NCI-H146 (cell line): ENCODE measurements at places on chromosomes 1 and 21.

- no peak for DNase-seq
These were observed 144.7 kb downstream of the NEGR1 start for GRCh38 chr1:72137656-72138055.

DNA sequence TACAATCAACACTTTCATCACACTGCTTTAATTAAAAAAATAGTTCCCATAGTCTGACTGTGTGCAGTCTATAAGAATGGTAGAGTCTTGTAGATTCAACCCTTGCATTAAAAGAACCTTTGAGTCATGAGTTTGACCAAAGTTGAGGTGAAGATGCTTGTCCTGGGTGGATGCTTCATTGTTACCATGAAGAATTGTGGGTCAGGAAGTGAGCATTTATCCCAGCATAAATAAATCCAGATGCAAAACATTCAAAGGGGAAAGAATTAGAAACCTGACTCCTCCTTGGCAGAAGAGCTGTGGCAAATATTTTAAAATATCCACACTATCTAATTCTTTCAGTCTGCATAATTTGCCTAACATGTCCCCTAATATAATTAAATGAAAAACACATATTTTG is 72.9 kb upstream of the SPAG17 start:
- no peak for DNase-seq

- no peak for DNase-seq
These were observed 81.4 kb downstream of the TRABD2B start for GRCh38 chr1:47915677-47916353.

- DNase-seq, result no peak
These were observed 45.3 kb downstream of the B3GALT5 start for GRCh38 chr21:39658066-39658465.

- peak; percentile 55 for DNase-seq
These were observed 39.4 kb upstream of the BCL10 start for GRCh38 chr1:85315789-85316188.

- DNase-seq, result no peak
These were observed 3.2 kb upstream of the RWDD3 start for GRCh38 chr1:95230768-95231191.

GRCh38 chr1:179015396-179015795 is 10.3 kb upstream of the FAM20B start:
- DNase-seq, result no peak

- DNase-seq, result no peak
These were observed 8.2 kb upstream of the SSX2IP start for GRCh38 chr1:84698151-84699110.

DNA sequence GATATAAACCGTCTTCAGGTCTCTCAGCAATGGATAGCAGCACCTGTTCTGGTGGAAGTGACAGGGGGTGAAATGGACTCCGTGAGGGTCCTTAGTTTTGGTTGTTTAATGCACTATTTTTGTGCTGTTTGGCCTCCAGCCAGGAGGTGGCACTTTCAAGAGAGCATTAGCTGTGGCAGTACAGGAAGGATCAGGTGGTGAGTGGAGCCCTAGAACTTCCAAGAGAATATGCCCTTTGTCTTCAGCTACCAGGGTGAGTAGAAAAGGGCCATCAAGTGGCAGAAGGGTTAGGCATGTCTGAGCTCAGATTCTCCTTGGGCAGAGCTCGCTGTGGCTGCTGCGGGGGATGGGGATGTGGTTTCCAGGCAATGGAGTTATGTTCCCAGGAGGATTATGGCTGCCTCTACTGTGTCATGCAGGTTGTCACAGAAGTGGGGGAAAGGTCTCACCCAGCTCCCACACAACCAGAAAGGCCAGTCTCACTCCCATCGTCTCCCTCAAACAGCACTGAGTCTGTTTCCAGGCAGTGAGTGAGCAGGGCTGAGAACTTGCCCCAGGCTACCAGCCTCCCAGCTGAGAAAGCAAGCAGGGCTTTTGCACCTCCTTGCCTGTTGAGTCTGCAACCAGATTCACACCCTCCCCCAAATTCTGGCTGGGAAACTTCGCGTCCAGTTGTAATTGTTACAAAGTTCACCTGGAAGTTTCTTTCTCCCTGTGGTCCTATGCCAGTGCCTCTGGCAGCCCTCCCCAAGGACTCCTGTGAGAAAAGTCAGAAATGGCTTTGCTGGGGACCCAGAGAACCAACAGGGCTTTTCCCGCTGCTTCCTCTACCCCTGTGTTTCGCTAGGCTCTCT is 39.1 kb upstream of the TTLL7 start:
- DNase-seq, result no peak

DNA sequence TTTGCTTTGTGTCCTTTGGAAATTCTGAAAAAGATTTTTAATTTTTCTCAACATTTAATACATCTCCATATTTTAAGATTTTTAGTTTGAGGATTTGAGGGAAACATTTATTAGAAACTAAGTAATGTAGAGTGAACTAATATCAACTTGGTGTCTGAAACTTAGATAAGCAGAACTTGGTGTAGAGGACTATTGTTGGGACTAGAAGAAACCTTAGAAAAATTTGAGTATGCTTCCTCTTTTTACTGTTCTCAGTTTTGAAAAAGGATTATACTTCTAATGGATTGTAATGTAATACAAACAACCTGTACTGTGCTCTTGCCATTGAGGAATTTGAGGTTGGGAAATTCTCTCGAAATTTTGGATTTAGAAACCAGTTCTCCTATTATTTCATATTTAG is 2.4 kb downstream of the FNBP1L start:
- no peak for DNase-seq

DNA sequence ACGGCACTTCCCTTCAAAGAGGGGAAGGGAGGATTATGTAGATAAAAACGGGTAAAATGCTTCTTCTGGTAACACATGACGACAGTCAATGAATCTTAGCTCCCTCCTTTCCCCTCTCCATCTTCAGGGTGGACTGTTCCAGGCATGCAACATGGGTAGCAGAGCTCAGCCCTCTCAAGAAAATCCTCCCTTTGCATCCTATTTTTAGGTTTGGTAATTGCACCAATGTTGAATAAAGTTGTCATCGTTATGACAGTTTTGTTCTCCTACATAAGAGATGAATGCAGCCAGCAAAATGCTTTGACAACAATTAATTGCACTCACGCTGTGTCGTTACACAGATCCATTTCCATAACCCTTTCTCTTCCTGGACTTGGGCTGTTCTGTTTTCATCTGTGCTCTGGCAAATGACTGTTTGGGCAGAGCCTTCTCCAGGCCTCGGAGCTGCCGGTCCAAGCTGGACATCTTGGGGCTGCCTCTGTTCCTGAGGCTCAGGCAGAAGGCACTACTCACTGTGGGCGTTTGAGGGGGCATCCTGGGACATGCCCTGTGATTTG is 127.6 kb downstream of the CNIH3 start:
- DNase-seq, result peak; percentile 52

DNA sequence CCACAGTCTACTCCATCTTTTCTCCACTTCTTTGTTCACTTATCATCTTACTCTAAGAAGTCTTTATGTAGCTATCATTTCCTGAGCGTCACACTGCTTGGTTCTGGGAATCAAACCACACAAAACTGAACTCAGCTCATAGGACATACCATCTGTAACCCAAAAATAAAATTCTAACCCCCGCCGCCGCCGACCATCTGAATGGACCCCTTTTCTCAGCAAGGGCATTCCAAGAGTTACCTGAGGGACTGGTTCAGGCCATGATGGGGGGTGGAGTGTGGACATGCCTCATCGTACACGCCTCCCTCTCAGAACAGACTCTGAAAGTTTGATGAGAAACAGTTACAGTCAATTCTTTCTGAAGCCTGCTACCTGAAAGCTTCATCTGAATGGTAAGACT is 12.6 kb upstream of the CHI3L2 start:
- no peak for DNase-seq

- no peak for DNase-seq
These were observed 37.1 kb upstream of the PTGS2 start for GRCh38 chr1:186717286-186717685.

DNA sequence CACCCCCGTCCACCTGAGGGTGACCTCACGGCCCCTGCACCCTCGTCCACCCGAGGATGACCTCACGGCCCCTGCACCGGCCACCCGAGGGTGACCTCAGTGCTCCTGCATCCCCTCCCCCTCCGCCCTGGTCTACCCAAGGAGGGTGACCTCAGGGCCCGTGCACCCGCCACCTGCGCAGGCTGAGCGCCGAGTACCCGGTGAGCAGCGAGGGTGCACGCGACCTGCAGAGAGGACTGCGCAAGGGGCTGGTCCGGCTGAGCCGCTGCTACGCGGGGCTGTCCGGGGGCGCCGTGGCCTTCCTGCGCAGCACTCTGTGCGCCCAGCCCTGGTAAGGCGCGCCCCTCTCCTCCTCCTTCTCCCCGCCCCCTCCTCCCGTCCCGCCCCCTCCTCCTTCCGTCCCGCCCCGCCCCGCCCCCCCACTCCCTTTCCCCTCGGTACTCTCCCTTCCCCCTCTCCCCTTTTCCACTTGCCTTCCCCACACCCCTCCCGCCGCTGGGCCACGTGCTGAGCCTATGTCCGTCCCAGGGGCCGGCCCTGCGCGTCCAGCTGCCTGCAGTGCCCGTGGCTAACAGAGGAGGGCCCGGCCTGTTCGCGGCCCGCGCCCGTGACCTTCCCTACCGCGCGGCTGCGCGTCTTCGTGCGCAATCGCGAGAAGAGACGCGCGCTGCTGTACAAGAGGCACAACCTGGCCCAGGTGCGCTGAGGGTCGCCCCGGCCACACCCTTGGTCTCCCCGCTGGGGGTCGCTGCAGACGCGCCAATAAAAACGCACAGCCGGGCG is 28.4 kb downstream of the TRIM11 start:
- DNase-seq, result peak; percentile 89

DNA sequence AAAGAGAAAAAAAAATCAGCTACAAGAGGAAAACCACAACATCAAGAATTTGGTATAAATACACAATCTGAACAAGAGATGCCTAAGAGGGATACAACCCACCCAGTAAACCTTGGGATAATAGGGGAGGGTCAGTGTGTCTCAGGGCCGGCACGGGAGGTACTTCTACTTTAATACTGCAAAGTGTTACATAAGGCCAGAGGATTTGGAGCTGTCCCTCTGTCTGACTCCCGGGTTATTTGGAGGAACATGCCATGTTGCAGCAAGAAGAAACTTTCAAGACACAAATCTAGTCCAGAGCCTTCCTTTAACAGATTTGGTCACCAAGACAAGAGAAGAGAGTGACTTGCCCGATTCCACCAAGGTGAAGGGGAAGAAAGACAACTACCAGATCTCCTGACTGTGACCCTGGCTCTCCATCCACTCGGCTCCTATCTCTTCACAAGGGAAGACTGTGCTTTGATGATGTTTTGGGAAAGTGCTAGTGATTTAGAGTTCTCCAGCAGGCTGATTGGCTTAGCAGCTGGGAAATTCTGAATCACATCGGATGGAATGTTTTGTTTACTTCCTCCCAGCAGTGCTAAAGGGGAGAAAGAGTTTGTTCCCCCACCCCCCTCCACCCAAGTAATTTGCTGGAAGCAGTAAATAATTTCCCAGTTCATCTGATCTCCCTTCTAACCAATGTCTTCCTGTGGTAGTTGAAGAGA is 29.3 kb downstream of the SGIP1 start:
- DNase-seq, result no peak

DNA sequence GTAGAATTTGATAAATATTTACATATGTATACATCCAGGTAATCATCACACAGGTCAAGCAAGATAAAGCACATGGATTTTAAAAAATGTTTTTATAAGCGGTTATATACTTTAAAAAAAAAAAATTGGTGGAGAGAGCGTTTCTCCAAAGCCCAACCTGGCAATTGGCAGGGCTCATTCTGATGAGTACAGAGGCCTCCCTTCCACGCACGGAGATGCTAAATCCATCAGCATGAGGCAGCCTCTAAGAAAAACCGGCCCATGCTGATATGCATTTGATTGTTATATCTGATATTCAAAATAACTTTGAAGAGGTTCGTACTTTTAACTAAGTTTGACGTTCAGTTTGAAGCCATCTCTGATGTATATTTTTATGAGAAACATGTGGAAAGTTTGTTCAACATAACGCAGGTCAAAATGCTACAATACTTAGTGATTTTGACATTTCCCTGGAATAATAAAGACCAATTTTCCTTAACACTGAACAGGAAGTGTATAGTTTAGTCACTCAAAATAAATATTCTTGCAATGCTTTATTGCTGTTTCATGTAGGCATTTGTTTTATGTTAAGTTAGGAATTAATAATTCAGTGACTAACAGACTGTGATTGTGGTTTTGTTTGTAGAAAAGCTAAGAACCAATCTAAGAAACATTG is 151.7 kb downstream of the NR5A2 start:
- DNase-seq, result no peak

DNA sequence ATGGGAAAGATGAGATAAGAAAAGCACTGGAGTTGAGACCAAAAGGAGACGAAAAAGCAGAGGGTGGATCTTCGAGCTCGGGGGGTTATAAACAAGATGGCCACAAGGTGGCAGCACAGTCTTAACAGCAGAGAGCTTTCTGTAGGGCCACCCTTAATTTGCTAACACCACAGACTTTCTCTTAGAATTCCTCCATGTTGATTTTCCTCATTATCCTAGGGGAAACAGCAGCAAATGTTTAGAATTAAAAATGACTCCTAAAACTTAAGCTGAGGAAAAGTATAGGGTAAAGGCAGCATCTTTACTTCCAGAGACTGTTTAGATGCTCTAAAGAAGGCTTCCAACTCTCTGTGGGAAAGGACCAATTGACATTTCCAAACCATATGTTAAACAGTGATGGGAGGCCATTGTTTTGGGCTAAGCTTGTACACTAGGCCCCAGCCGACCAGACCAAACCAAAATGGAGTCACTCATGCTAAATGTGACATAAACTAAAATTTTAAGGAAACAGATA is 2.5 kb upstream of the APOBEC4 start:
- peak; percentile 73 for DNase-seq

DNA sequence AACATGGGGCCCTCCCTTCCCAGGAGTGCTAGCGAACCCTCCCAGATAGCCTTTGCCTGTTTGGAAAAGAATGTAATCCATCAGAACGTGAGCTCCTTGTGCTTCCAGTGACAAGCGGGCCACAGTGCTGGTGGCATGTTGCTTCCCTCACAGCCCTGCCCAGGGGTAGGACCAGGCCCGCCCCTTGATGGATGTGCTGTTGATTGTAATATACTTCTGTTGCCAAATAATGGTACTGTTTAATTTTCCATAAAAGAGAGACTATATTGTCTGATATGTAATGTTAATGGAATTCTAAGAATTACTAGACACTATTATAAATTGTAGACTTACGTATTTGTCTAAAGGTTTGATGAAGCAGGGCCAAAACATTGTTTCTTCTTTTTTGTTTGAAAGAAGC is 16.4 kb downstream of the ATP5PO start:
- no peak for DNase-seq

DNA sequence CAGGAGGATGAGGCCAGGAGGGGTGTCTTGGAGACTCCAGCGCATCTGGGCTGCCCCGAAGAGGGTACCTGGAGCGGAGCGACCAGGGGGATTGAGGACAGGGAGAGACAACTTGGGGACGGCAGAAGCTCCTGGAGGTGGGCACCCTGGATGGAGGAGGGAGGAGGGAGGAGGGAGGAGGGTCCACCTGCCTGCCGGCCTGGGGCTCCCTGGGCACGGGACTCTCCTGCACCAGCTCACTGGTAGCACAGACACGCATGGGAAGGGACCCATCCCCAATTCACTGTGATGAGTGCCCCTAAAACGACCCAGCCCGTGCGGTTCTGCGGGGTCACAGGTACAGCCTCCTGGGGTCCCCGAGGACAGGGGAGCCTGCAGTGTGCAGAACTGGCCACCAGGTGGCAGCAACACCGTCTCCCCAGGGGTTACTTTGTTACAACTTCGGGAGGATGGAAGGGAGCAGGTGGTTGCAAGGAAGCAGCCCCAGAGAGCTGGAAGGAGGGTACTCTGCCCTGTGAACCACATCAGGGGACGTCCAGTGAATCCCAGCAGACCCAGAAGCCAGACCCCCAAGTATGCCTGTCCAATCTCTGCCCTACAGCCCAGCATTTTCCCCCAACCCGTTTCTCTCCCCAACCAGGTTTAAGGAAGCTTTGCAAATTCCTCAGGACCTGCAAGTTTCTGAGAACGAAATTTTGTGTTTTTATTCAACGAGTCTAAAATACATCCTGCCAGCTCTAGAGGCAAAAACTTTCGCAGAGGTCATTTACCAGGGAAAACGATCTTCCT is 482.4 kb downstream of the NPHP4 start:
- DNase-seq, result peak; percentile 7
